ENCODE measurements at places on chromosomes 1 and 21. TPM values are rescaled to one million over a fixed set of nuclear protein-coding genes. Genes with fewer than 3 reads are reported as not detected.

CR1L gene
- not detected for total RNA-seq

POFUT2 gene
- total RNA-seq, result 19.3 TPM

TMEM52 gene
- not detected for total RNA-seq

TNFRSF14 gene
- 23.1 TPM for total RNA-seq

URB1 gene
- 18.7 TPM for total RNA-seq

SLC25A34 gene
- 0.06 TPM for total RNA-seq

AMY1A gene
- total RNA-seq, result not detected

GBP5 gene
- total RNA-seq, result 0.05 TPM

PAQR6 gene
- total RNA-seq, result 0.37 TPM

TP73 gene
- total RNA-seq, result not detected

SYNC gene
- total RNA-seq, result 42.6 TPM

PRKAA2 gene
- 0.06 TPM for total RNA-seq

USP24 gene
- total RNA-seq, result 12.9 TPM

TFF2 gene
- not detected for total RNA-seq

MYBPH gene
- 1.0 TPM for total RNA-seq

ZMYND12 gene
- total RNA-seq, result 1.2 TPM

SLC5A3 gene
- total RNA-seq, result 5.8 TPM

OLIG2 gene
- total RNA-seq, result not detected

PTTG1IP gene
- total RNA-seq, result 220 TPM

MAN1C1 gene
- total RNA-seq, result 26.1 TPM
